ENCODE measurements at places on chromosomes 1 and 21.

GRCh38 chr1:106049595-106049994 is 1006.9 kb upstream of the PRMT6 start:
- DNase-seq, result no peak

- DNase-seq, result no peak
Measured at GRCh38 chr1:109976762-109977161, 7.8 kb upstream of the AHCYL1 start.

- DNase-seq, result no peak
Measured at GRCh38 chr1:223144914-223145313, 1.9 kb upstream of the TLR5 start.

GRCh38 chr1:31834501-31834900 is 18.7 kb upstream of the SPOCD1 start:
- no peak for DNase-seq

GRCh38 chr1:181159451-181160140 is 71.1 kb downstream of the IER5 start:
- DNase-seq, result no peak

DNA sequence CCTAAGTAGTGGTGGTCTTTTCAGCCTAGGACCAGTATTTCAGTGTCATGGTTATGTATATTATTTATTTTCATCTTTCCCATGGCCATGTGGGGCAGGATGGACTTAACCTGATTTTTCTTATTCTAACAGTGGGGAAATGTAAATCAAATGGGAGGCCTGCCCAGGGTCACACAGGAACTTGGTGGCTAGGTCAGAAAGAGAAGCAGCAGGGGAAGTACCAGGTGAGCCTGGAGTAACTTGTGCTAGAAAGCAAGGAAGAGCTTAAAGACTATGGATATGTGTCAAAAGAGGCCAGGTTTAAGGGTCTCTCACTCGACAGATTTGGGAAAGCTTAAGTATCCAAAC is 936 bp downstream of the ZFP69B start:
- no peak for DNase-seq

DNA sequence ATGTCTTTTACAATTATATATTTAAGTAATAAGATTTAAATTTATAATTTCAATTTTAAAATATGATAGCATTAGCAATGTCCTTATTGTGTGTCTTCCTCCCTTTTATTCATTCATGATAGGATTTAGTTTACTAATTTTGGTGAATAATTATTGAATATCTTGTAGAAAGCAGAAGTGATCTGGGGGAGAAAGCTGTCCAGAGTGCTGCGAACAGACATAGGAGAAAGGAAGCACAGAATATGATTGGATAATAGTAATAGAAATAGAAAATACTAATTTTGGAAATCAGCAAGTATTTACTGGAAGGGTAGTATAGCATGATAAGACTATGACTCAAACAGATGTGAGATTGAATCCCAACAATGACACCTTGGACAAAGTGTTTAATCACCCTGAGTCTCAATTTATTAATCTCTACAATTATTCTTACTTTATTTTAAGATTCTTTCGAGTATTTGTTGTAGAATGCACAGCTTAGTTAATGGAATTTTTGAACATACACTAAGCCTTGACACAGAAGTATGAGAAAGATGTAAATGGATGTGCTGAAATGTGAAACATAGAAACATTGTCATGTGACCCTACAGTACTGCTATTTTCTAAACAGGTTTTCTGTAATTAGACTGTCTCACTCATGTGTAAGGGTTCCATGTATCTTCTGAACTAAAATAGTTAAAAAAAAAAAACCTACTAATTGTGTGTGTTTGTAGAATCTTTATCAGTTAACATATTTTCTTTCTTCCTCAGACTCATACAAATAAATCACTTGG is 7.9 kb downstream of the SH3GLB1 start:
- DNase-seq, result no peak

GRCh38 chr21:15703932-15704331 is 25.9 kb upstream of the USP25 start:
- DNase-seq, result no peak

GRCh38 chr1:170145061-170145460 is 698 bp upstream of the NTMT2 start:
- no peak for DNase-seq

GRCh38 chr1:218624052-218624451 is 278.9 kb downstream of the TGFB2 start:
- no peak for DNase-seq

- no peak for DNase-seq
Measured at GRCh38 chr1:107919953-107920352, 45.0 kb downstream of the VAV3 start.

- DNase-seq, result no peak
Measured at GRCh38 chr1:193408782-193409293, 222.4 kb upstream of the B3GALT2 start.

DNA sequence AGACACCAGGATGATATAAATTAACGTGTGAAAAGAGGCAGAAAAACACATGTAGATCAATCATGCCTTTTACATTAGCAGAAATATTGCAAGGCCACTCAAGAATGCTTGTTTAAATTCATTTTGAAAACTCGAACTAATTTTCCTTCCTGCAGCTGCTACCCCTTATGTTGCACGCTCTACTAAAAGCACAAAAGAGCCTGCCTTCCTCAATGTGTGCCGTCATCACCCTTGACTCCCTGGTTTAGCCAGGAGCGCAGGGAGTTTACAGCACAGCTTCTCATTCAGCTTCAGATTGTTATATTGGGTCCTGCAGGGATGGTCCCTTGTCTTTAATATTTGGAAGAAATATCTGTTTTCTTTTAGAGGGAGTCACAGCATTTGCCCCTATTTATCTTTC is 10.1 kb upstream of the ST6GALNAC5 start:
- no peak for DNase-seq

- DNase-seq, result no peak
Measured at GRCh38 chr21:17438635-17439034, 74.2 kb upstream of the CXADR start.

DNA sequence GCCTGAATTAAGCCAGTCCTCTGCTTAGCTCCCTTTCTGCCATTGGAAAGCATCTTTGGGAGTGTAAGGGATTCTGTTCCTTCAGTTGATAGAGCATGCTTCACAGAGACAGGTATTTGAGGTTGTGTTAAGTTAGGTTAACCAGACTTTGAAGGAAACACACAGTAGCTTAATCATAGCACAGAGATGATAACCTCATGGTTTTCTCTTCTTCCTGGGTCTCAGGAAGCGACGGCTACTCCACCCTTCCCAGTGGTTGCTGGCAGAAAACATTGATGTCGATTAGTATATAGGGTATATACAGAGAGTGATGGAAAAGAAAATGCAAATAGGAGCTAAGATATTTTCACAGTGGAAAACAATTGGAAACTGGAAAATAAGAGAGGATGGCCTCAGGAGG is 42.0 kb downstream of the S1PR1 start:
- no peak for DNase-seq

- no peak for DNase-seq
Measured at GRCh38 chr1:56824938-56825337, 5.7 kb upstream of the FYB2 start.

DNA sequence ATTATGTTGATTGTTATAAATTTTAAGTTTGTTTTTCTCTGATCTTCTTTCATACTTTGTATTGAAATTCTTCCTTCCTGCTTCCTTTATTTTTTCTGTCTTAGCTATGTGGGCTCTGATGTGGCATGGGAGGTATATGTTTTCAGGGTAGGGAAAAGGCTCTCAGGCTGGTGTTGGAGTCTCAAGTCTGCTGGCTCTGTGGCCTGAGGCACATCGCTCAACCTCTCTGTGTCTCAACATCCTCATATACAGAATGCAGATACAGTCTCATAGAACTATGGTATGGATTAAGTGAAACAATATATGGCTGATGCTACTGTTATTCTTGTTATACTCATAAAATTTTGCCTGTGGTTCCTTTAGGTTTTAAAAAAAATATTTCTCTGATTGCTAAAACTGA is 105.9 kb downstream of the KCNN3 start:
- no peak for DNase-seq

DNA sequence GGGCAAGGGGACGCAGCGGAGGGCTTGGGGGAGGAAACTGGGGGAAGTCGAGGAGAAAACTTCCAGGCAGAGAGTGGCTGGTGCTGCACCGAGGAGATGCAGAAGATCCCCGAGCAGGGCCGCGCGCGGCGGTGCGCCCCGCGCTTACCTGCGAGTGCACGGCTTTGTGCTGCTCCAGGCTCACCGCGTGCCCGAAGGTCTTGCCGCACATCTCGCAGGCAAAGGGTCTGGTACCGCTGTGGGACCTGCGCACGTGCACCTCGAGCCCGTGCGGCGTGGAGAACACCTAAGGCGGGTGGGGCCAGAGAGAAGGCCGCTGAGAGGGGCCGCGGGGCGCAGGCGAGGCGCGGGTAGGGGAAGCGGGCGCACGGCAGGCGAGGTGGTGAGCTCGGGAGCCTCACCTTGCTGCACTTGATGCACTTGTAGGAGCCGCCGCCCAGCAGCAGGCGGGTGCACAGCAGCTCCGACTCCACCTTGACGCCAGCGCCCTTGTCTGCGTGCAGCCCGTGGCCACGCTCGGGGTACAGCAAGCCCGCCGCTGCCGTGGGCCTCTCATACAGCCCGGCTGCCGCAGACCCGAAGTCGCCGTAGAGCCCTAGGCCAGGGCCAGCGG is 6.4 kb downstream of the GFI1 start:
- no peak for DNase-seq

DNA sequence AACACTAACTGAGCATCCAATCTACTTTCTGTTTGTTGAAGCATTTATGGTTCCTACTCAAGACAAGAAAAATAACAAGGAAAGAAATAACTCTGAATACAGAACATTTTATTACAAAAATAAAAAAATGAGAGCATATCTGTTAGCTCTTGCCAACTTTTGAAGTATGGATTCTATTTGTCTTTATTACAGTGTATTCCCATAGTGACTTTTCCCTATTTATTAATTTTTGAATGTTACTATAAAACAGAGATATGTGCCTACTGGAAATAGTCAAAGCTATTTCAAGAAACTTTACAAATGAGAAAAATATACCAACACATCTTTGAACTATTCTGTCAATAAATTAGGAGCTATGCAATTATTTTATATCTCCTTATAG is 153.0 kb downstream of the HLX start:
- DNase-seq, result no peak

DNA sequence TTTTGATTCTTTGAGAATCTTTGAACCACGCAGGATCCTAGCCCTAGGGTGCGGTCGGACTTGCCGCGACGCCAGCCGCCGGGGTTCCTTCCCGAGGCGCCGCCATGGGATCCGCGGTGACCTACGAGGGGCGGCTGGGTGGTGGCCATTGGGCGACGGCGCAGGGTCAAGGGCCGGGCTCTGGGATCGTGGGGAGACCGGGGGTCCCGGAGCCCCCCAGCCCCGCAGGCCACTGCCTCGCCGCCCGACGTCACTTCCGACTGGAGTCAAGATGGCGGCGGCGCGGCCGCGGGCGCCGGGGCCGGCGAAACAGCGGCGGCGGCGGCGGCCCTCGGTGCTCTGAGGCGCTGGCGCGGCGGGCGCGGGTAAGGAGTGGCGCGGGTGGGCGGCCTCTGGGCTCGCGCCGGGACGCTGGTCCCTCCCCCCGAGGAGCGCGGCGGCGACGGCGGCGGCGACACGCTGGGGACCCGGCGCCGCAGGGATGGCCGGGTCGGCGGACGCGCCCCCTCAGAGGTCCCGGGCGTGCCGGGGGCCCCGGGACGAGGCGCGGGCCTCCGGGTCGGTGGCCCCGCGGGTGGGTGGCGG is at the start of gene PRDM2:
TSS of gene PRDM2 (plus strand) at position 253 of the 585 bp plus-strand sequence. CDS start 15,418 bp downstream, outside the sequence.
- DNase-seq, result no peak

DNA sequence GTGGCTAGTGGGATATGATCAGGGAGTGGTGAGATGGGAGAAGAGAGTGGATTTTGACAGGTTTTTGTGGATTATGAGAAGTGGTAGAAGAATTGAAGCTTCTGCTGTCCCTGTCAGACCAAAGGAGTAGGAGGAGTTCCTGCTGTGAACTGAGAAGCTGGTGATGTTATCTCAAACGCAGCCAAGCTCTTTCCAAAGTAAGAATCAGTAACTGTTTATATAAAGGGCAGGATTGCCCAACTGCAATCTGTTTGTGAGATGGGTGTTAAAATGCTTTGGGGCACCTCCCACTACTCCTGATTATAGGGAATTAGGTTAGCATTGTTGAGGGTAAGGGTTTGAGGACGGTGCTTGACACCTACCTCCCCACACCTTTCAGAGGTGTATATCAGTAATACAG is 60.5 kb upstream of the USP25 start:
- DNase-seq, result no peak

Measured in esophagus squamous epithelium (tissue), 5 donors.